Right hindlimb (tissue), 1 donor: ENCODE measurements at places on chromosomes 6 and 20.

GRCh38 chr6:76435174-76435573 is 362.7 kb upstream of the IMPG1 start:
- no peak for DNase-seq

- no peak for DNase-seq
Measured at GRCh38 chr6:160102956-160103824, 18.4 kb upstream of the SLC22A1 start.

DNA sequence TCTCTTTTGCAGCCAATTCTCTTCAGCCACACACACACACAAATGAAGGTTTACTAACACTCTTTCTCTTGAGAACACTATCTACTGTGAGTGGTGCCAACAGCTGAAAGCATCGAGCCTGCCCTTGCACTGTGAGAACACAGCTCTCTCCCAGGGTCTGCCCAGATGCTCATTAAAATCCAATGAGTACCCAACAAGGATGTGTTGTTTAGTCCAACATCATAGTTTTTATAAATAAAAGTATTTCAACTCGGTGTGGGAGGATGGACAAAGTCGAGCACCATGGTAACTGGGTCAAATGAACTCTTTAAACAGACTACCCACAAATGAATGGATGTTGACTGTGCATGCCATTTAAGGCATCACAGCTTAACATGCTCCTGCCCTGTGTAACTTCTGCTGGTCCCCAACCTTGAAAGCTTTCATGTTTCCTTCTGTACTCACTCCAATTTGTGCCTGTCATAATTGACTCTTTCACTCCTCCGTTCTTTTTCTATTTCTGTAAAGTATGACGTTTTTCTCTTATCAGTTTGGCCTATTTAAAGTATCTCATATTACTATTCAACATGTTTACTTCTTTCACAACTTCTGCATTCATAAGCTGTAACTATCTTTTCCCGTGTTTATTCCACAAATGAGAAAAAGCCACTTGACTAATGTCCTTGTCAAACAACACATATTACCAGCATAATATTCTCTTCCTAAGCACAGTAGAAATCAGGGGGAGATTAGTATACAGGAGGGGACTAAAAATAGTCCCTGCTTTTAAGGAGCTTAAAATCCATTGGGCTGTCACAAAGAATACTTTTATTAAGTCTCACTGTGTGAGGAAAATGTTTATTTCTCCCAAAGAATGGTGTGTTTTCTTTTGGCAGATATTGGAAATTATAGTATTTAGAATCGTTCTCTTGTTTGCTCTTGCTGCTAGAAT is 215.4 kb downstream of the RFPL4B start:
- peak; percentile 49 for DNase-seq

GRCh38 chr6:30922447-30922852 is 8.4 kb downstream of the VARS2 start:
- no peak for DNase-seq

DNA sequence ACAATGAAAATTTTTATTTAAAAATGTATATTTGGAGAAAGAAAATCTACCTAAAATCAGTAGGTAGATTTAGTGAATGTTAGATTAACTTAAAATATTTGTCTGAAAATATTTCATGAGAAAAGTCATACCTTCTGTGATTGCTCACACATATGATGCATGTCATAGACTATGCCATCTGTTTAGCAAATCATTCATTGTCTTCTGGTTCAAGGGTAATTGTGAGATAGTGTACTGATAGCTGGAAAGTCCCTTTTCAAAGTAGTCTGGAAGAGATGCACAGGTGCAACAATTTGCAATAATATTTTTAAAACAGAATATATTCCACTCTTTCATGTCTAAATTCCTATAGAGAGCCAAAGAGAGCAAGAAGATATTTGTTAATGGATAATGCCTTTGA is 21.0 kb upstream of the RNF217 start:
- DNase-seq = no peak

DNA sequence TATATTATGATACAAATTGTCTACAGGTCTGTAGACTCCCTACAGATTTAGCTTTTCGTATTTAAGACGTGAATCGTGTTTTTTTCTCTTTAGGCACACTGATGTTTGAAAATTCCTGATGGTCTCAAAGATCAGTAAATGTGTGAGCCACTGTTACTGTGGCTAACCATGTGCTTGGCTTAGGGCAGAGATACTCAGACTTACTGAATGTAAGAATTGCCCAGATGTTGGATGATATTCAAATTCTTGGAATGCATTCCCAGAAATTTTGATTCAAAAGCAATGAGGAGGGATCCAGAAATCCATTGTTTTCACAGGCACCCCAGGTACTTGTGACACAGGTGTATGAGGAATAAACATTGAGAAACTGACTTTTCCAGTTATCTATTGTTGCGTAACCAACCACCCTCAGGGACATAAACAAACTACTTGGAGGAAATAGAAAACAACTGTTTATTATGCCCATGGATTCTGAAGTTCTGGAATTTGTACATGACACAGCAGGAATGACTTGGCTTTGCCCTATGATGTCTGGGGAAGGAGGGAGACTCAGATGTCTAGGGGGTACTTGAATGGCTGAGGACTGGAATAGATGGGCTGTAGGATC is 339.6 kb upstream of the CITED2 start:
- DNase-seq = no peak

GRCh38 chr6:102215425-102215824 is 821.9 kb downstream of the GRIK2 start:
- DNase-seq = no peak

- no peak for DNase-seq
Measured at GRCh38 chr6:135265278-135265677, 84.2 kb downstream of the MYB start.
